ENCODE measurements at places on chromosomes 6 and 20.
A peak's percentile ranks its signal among the peaks of the same experiment; 100 is the strongest.

DNA sequence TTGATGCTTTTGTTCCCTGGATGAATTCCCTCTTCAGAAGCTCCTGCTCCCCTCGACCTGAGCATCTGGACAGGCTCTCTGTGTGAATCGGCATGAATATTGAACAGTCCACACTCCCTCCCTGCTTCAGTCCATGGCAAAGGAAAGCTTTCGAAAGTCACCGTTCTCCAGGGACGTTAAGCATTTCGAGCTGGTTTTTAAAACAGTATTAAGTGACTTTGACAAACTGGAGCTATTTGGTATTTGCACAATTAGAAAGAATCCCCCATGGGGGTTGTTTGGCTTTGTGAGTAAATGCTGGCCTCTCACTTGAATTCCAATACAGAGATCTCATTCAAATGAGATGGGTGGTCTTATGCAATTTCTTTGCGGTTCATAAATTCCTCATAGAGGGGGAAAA, 85.3 kb upstream of the TIAM2 start:
- DNase-seq: no peak

DNA sequence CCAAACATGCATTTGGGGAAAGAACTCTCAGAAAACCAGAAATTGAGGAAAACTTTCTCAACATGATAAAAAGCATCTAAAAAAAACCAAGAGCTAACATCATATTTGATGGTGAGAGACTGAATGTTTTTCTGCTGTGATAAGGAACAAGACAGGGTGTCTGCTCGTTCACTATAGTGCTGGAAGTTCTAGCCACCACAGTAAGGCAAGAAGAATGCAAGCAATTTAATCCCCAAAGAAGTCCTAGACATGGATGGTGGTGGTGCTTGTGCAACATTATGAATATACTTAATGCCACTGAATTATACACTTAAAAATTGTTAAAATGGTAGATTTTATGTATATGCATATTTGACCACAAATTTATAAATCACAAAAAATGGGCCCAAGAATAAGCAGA, 53.4 kb downstream of the LYRM2 start:
- no peak for DNase-seq

- DNase-seq: no peak
Measured at GRCh38 chr20:50229156-50229607, 38.6 kb downstream of the CEBPB start.

- no peak for DNase-seq
Measured at GRCh38 chr6:30441171-30441570, 48.1 kb upstream of the HLA-E start.

- peak; percentile 13 for DNase-seq
Measured at GRCh38 chr20:25987073-25987927, 290.6 kb upstream of the ZNF337 start.

- no peak for DNase-seq
Measured at GRCh38 chr20:3896302-3896701, 7.1 kb downstream of the PANK2 start.

DNA sequence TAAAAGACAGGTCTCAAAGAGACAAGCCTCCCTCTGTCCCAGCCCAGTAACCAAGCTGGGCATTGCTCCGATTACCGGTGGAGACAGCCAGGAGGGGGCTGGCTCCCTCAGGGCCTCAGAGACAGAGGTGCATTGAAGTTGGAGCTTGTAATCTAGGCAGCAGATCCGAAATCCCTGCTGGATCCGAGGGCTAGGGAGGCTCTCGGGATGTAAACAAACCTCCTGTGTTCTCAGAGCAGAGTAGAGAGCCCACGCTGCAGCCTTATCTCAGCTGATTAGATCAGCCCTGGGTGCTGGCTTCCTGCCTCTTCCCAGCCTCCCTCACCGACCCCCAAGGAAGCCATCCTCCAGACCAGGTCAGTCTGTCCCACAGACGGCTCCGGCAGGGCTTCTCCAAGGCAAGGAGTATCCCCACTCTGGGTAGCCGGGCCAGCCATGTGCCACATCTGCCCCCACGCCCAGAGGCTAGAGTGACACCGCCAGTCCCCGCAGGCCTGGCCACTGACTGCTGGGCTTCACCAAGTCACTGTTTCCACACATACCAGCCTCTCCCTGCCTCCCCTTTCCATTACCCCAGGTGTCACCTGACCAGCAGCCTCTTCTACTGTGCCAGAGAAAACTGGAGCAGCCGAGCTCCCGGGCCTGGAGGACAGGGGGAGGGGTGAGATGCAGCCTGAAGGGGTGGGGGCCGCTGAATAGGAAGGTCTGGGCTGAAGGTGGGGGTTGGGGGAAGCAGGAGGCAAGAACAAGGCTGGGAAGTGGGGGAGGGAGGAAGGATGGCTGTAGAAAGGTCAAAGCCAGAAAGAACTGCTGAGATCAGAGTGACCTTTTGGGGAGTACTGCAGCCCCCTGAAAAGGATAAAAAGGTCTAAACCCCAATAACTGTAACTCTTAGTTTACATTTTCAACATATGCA, 6.0 kb downstream of the SDC4 start:
- no peak for DNase-seq

DNA sequence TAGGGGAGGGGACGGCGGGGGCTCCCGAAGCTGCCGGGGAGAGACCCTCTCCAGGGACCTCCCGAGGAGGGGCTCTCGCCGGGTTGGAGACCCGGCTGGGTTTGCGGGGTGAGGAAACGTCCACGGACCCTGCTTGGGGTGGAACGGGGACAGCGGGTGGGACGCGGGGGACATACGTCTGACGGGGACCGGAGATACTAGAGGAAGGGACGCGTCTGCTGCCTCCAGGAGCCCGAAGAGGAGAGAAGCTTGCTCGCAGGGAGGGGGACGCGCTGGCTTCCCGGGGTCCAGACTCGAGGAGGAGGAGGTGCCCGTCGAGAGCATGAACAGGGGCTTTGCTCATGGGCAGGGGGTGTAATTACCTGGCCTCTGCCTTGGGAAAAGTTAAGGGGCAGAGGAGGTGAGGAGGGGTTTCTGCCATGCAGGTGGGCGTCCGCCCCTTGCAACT, 593 bp downstream of the DNMT3B start:
- no peak for DNase-seq

- no peak for DNase-seq
Measured at GRCh38 chr6:26445934-26446667, 5.8 kb downstream of the BTN3A3 start.

DNA sequence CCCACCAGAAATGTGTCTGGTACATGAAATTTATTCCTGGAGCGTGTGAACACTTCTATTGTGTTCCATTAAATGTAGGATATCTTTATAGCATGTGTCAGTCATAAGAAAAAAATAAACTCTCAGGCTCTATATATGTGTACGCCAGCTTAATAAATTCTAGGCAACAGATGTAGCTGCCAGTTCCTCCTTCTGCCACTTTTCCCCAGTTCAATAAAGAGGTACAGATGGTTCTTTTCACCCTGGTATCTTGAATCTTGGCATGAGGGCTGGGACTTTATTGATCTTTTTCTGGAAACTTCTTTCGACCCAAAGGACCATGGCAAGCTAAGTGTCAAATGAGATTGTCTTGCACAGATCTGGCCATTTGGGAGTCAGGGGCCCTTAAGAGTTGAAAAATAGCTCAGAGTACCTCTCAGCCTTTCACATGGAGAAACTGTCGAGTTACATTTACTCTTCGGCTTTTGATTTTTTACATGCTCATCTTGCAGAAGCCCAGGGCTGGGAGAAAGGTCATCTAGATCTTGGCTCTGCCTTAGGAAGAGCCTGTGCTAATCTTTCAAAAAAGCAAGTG, 240.9 kb downstream of the DOK5 start:
- no peak for DNase-seq

DNA sequence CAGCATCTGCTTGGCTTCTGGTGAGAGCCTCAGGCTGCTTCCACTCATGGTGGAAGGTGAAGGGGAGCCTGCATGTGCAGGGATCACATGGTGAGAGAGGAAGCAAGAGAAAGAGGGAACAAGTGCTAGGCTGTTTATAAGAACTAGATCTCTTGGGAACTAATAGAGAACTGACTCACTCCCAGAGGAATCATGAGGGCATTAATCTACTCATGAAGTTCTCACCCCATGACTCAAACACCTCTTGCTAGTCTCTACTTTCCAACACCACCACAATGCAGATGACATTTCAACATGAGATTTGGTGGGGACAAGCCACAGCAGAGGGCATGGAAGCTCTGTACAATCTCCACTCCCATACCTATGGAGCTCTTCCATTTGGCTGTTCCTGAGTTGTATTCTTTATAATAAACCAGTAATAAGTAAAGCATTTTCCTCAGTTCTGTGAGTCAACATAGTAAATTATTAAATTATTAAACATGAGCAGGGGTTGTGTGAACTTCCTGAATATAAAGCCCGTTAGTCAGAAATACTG, 524.1 kb upstream of the NRSN1 start:
- DNase-seq: no peak

GRCh38 chr6:106106276-106107042, 20.3 kb downstream of the PRDM1 start:
- no peak for DNase-seq

DNA sequence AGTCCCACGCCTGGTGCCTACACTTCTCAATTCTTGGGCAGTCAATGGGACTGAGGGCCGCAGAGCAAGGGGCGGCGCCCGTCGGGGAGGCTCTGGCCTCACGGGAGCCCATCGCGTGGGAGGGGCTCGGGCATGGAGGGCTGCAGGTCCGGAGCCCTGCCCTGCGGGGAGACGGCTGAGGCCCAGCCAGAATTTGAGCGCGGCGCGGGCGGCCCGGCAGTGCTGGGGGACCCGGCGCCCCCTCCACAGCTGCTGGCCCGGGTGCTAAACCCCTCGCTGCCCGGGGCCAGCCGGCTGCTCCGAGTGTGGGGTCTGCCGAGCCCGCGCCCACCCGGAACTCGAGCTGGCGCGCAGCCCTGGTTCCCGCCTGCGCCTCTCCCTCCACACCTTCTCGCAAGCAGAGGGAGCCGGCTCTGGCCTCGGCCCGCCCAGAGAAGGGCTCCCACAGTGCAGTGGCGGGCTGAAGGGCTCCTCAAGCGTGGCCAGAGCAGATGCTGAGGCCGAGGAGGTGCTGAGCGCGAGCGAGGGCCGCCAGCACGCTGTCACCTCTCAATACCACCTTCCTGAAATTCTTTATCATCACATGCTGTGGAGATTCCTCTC, 58.5 kb downstream of the BAK1 start:
- no peak for DNase-seq

GRCh38 chr6:13034316-13034715, 294.0 kb downstream of the TBC1D7 start:
- no peak for DNase-seq

DNA sequence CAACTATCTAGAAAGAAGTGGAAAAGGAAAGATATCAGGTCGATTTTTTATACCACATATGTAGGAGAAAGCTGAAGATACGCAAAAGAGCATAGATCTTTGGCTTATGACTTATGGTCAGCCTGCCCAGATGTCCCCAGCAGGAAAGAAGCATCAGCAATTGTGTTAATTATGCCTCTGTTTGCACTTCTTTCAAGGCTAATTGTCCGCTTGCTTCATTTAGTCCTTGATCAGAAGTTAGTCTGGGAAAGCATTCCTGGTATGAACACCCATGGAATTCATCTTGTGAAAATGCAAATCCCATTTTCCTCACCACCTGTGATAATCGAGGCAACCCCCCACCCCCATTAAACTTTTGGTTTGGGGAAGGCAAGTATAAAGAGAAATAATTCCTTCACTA, 62.8 kb downstream of the ATP9A start:
- no peak for DNase-seq

DNA sequence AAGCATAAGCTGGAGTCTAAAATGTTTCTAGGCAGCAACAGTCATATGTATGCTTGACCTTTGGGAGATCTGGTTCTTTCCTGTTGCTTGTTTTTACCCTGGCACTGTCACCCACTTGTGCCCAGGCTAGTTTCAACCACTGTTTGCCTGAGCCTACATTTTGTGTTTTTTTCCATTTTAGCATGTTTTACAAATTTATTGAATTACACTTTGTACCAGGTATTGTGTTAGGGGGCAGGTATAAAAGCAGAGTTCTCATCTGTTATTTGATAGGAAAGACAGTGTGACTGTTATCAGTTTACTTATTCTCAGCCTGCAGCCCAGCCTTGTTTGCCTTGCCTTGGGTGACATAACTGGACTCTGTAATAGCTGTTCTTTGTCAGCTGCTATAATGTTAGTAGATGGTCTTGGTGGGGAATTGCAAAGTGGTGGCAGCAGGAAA, 147.0 kb downstream of the CDKAL1 start:
- no peak for DNase-seq

DNA sequence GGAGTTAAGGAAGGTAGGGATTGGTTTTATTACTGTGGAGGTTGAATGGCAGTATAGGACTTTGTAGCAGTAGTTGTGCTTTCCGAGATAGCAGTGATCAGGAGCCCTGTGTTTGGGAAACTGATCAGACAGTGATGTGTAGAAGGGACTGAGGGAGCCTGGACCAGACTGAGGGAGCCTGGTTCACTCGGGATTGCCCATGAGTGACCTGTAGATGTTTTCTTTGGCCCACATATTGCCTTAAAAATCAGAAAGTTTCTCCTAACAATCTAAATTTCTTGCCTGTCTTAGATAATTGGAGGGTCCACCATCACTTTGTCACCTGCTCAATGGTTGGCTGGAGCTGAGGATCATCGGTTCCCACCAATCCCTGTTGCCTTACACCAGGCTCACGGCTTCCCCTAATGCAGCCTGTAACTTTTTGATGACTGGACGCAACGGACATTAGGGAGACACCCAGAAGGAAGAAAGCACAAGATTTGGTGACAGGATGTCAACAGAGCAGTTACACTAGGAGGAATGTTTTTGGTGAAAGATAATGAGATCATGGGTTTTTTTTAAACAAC, 1.1 kb downstream of the CDS2 start:
- no peak for DNase-seq

- DNase-seq: no peak
Measured at GRCh38 chr6:8335896-8336295, 99.4 kb downstream of the SLC35B3 start.

DNA sequence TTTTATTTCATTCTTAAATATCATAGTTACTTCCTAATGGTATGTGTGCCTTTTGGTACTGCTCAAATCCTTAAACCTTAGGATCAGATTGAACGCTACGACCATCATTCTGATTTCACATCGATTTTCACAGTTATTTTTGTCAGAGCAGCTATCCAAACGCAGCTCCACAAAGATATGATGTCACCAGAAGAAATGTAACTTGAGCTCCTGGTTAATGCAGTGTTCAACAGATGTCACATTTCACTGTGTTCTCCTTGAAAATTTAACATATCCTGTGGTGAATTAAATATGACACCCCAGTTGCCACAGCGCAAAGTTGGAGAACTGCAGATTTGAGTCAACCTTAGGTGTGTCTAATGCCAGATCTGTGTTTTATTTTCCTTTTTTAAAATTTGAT, 81.4 kb downstream of the CTNNBL1 start:
- DNase-seq: no peak

Measured in HL-60 (cell line).